ENCODE measurements at places on chromosomes 4 and X.

DNA sequence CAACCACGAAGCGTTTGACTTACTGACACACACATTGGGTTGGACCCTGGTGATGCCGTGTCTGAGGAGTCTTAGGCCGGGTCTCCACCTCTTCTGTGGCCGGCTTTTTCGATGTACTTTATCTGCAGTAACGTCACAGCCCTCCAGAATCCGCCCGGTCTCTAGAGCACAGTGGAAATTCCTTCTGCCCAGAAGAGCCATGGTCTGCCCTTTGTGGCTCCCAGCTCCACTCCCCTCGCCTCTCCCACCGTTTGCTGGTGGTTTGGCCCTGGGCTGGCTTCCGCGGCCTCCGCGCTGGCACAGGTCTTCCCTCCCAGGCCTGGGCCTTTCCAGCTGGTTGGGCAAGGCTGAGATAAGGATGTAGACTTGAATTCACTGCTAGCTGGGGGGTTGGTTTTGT is 4.3 kb downstream of the MAEA start:
- DNase-seq = no peak

- DNase-seq = no peak
Observed at GRCh38 chr4:71287305-71287704, 51.5 kb upstream of the SLC4A4 start.

DNA sequence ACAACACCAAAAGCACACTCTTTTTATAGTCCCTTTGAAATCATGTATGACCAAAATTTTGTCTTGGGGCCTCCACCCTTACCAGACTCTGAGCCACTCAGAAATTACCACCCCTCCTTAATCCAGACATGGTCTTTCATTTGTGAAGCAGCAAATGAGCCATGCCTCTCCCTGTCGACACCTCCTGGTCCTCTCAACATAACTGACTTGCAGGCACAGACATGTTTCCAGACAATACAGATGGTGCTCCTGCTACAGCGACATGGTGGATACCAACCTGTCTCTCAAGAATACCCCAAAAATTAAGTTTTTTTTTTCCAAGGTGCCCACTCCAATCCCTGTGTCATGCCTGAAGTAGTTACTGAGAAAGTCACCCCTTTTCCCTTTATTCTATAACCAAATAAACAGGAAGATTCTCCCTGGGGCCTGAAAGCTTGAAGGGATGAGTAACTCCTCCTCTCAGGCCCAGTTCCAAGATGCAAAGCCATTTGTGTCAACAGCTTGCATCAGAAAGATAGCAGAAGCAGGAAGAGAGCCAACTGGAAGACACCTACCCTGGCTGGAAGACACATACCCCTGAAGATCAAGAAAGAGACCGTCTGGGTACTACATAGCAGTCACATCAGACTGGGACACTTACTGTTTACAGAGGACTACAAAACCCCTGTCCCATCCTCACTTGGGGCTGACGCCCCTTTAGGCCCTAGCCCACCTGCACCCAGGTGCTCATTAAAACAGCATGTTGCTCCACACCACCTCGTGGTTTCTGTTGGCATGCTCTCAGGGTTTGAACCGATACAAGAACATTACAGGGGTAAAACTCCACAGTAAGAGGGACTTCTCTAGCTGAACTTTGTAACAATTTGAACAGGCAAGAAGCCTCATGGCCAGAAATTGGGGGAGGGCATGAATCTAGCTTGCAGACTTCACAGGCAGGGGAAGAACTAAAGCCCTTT is 5.5 kb upstream of the UGT2B17 start:
- no peak for DNase-seq

DNA sequence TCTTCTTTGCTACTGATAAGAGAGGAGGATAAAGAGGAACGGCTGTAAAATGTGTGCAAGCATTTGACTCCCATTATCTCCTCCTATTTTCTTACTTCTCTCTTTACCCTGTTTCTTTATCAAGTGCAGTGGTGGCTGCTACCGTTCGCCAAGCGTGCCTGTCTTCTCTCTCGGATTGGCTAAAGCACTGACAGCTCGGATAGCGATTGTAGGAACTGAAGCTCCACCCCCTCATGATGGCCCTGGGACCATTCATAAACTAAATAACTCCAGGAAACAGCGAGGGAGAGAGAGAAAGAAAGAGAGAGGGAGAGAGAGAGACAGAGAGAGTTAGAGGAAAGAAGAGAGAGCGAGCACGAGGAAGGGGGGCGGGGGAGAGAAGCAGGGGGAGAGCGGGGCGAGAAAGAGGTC is 305 bp upstream of the MAB21L2 start:
- DNase-seq = no peak

DNA sequence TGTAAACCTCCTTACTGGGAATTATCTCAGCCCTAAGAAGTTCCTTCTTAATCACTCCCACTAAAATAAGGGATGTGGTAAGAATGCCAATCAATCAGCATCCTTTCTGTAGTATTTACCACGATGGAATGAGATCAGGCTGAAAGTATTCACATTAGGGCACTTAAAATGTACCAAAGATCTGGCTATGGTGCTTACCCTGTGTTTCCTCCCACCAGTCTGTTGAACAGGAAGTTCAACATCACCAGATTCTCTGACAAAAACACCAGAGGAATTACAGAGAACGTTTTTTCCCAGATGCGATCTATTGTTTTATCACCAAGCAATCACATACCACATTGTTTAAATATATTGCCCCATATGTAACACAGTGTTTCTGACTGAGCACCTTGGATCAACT is 2.1 kb upstream of the CLCN3 start:
- DNase-seq = no peak

DNA sequence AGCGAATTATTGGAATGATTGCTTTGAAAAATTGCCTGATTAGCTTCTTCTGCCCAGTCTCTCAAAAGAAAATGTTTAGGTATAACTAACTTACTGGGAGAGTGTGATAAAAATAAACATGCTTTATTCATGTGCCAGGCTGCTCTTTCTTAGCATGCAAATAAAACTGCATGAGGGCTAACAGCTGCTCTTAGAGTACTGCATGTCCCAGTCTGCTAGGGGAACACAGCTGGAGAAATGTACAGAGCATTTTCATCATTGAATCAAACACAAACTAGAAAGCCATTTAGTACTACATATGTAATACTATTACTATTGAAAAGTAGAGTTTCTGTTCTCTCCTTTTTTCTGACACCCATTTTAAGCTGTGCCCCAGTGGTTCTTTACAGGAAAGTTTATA is 726.0 kb downstream of the GRID2 start:
- DNase-seq = no peak

- no peak for DNase-seq
Observed at GRCh38 chrX:45830343-45830742, 629.7 kb upstream of the DIPK2B start.

- no peak for DNase-seq
Observed at GRCh38 chr4:109511414-109511813, 48.6 kb upstream of the MCUB start.

- DNase-seq = no peak
Observed at GRCh38 chr4:27429364-27429871, 568.8 kb downstream of the STIM2 start.

- DNase-seq = no peak
Observed at GRCh38 chr4:46945062-46945461, 36.0 kb upstream of the COX7B2 start.

- no peak for DNase-seq
Observed at GRCh38 chr4:86089781-86090323, 270.0 kb downstream of the MAPK10 start.

DNA sequence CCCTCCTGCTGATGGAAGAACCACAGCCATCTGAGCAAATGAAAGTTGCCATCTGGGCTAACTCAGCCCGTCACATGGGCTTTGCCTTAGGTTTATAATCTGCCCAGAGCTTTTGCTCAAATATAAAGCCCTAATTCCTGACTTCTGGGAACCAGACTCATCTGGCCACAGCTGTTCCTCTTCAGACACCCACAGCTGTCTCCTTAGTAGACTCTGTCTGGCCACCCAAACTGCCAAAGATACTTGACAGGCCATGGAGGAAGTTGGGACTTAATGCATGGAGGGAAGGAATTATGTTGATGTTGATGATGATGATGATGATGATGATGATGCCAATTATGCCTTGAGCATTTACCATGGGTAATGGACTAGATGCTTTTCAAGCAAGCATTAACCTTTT is 8.0 kb downstream of the LGI2 start:
- no peak for DNase-seq

DNA sequence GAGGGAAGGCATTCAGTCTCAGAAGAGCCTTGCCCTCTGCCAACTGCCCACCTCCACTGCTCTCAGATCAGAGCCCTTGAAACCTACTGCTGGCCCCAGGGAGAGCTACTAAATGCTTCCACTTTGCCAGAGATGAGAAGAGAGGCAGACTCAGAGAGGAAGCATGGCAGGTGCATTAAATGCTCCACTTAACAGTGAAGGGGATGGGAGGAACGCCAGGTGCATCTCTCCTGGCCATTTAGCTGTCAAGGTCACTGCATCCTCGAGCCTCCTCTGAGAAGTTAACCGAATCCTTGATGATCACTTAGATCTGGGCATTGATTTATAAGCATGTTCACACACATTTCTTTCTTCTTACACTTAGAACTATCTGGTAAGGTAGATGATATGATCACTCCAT is 15.0 kb downstream of the TRPC5 start:
- DNase-seq = no peak

DNA sequence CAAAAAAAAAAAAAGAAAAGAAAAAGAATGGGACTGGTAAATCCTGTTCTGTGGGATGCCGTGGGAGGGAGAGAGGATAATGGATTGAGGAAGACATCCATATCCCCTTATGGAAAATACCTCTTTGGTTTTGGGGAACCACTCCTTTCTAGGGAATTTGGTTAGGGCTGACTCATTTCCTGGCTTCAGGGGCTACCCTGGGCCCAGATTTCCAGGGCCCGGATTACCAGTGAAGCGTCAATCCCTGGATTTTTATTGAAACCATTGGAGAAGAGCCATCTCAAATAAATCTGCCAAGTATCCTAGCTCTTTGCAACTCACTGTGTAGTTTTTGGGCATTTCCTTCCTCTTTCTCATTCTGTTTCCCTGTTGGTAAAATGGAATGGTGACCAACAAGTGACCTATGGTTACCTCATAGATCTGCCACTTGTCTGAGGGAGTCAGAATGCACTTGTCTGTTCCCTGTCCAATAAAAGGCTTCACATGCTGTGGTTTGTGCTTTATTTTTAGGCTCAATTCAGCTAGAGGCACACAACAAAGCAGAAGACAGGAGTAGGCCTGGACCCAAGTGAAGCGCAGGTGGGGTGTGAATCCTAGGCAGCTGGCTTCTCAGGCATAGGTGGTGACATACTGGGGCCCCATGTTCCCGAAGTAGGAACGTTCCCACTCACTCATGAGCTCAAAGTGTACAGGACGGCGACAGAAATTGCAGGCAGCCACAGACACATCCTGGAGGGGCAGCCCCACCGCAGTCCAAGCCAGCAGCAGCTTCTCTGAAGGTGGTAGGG is 8.6 kb downstream of the APEX2 start:
- no peak for DNase-seq

DNA sequence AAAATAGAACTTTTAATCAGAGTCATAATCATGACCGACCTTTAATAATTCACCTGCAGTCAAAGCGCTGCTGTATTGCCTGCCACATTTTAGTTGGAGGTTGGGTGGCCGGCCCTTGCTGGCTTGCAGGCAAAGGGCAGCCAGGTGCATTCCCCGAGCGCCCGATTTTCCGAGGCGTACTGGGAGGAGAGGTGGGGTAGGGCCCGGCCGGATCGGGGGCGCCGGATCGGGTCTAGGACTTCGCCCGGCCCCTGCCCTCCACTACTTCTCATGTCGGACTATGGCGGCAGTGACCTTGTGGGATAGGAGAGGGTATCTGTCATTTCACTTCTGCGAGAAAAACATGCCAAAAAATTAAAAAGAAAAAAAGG is 2.5 kb upstream of the RS1 start:
- DNase-seq = no peak

DNA sequence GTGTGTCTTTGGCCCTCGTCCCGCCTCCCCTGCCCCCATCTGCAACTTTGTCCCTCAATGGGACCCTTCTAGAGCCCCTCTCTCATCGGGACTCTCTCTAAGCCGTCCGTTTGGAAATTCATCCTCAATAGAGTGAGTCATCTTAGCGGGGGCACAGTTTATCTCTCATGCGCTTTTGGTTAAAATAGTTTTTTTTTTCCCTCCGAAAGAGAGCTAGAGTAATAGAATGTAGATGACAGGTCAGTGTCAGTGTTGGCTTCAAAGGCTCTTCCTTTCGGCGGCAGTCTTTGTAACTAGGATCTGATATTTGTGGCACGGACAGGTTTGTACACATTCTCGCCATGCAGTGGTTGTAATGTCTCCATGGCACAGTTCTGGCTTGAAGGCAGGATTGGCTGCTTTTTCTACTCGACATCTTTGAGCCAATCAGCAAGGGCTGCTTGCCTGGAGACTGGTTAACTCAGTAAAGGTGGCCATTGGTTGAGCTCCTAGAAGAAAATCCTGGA is 989 bp downstream of the N4BP2 start:
- no peak for DNase-seq

DNA sequence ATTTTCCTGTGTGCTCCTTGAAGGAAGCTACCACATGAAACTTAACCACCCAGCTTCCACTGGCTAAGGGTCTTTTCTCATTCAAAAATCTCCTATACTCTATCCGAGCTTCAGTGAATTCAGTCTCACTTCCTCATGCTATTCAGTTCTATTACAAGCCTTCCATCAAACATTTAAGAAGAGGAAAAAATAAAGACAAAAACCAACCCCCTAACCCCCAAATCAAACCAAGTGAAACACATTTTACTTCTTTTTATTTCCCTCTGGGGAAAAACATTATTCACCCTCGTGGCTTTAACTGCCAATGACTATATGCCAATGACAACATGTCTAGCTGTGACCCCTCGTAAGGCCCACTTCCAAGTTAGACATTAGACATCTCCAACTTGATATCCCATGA is 16.2 kb upstream of the WDR19 start:
- no peak for DNase-seq

GRCh38 chrX:130086447-130087206 is 23.7 kb downstream of the ELF4 start:
- DNase-seq = peak; percentile 50

DNA sequence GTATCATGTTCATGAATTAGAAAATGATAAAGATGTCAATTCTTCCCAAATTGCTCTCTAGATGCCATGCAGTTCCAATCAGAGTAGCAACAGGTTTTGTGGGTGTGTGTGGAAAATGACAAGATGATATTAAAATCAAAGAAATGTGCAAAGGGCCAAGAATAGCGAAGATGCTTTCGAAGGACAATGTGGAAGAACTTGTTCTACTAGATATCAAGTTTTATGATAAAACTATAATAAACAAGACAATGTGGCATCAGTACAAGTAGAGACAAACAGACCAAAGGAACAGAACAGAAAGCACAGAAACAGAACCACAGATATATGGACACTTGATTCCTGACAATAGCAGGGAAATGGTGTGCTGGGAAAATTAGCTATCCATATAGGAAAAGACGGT is 9.0 kb downstream of the TAB3 start:
- DNase-seq = no peak
